Sciatic nerve (tissue), 2 donors: ENCODE measurements at places on chromosomes 13 and 19. TPM values are rescaled to one million over a fixed set of nuclear protein-coding genes. Genes with fewer than 3 reads are reported as not detected.

- no peak for DNase-seq
Measured at GRCh38 chr13:98405107-98405571, 171.8 kb downstream of the STK24 start.

DNA sequence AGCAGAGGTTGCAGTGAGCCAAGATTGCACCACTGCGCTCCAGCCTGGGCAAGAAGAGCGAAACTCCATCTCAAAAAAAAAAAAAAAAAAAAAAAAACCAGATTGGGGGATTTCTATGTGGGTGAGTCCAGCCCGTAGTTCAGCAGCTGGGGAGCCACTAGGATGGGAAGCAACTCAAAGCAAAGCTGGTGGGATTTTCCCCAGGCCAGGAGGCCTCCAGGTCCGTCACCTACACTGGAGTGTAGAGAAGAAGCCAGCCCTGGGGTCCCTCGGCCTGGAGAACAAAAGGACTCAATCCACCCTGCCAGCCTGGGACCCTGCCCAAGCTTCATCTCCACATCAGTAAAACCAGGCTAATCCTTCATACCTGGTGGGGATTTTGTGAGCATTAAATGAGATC, 121.3 kb upstream of the CACNA1A start:
- DNase-seq = peak; percentile 28

DNA sequence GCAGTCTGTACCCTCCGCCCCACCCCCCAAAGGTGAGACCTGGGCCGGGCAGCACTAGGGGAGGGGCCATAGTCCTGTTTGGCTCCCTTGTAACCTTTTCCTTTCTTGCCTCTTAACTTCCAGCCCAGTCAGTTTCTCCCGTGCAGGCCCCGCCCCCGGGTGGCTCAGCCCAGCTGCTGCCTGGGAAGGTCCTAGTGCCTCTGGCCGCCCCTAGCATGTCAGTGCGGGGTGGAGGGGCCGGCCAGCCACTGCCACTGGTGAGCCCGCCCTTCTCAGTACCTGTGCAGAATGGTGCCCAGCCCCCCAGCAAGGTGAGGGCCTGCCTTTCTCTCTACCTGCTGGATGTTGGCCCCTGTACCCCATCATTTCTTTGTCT, 10.5 kb upstream of the PRR19 start:
- DNase-seq = no peak

GRCh38 chr13:99585609-99586008, 84.3 kb downstream of the TM9SF2 start:
- DNase-seq = no peak

DNA sequence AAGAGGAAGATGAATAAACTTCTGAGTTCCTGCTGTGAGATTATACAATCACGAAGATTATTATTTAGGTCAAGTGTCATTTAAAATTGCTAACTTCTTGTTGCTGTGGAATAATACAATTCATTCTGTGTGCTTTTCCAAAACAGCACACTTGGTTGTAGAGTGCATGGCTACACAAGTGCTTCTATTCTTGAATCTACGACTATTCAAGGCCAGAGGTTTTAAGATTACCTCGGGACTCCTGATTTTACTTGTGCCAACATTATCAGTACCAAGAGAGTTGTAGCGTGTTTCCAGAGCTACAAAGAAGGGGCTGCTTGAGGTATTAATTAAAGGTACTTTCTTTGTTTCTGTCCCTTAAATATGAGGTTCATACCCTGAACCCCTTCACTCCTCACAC, 234.0 kb upstream of the PCDH9 start:
- no peak for DNase-seq

GRCh38 chr13:36921631-36922301, 1.7 kb upstream of the SMAD9 start:
- DNase-seq = no peak

DNA sequence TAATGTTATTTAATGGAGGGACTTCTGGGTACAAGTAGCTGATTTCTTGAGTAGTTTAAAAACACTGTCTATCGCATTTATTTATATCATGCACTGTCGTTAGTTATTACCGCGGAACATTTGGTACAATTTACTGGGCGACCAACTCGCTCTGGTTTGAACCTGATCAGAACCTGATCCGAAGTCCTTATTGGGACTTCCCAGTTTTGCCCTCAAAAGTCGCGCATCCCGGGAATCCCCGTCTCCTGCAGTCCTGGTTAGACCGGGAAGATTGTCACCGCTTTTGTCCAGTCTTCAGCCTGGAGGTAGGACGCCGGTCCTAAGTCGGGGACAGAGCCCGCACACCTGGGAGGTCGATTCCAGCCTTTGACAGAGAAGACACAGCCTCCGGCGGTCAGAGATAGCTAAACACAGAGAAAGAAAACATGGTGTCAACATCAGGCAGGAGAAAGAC, 694 bp downstream of the CLN5 start:
- DNase-seq = peak; percentile 71

CHMP2A gene
- total RNA-seq = 94.6 TPM
